Right atrium auricular region (tissue), 2 donors: ENCODE measurements at places on chromosomes 12 and 14. TPM values are rescaled to one million over a fixed set of nuclear protein-coding genes. Genes with fewer than 3 reads are reported as not detected.

PRICKLE1 gene
- 7.6 TPM for total RNA-seq

ABHD4 gene
- 25.4 TPM for total RNA-seq

GALNT9 gene
- 4.0 TPM for total RNA-seq

DNA sequence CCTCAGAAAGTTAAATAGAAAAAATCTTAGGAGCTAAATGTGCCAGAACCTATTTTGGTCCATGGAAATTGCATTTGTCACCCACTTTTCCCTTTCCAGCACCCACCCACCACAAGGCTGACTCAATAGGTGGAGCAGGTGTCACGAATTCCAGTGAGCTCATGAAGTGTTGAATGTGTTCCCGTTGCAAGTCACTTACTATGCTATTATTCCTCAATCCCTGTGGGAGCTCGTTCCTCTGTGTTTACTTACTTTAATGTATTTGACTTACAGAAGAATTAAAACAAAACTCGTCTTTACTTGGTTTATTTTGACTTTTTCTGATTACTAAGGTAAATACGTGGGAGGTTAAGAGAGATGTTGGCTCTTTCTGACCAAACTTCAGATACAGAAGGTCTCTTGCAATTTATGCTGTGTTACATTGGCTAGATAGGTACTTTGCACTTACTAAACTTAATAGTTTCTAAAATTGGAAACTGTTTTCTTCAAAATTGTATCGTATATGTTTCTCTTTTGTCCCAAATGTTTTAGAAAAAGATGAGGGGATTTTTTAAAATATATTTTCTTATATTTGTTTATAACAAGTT is 269.4 kb upstream of the NOVA1 start:
- H3K27ac ChIP-seq: no peak overlapping the region
- H3K4me1 ChIP-seq: no peaks in the 10 kb centered on the region
- no peaks in the 10 kb centered on the region for H3K36me3 ChIP-seq
- no peaks in the 10 kb centered on the region for H3K27me3 ChIP-seq

DNA sequence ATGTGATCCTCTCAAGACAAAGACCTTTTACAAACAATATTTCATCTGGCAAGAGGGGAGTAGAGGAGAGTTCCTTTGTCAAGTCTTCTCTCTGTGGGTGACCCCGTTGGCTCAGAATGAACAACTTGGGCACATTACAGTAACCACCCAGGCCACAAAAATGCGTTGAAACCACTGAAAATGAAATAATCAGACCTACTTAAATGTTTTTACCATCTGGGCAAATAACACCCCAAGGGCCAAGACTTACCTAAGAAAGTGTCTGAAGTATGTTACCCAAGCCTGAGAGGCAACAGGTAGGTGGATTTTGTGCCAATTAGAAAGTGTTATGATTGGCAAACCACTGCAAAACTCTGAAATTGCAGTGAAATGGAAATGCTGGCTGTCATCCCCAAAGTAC is 1.3 kb downstream of the TC2N start:
- H3K36me3 ChIP-seq: peaks cover 30% of the 10 kb centered on the region
- DNase-seq: no peak
- no peak overlapping the region for H3K4me3 ChIP-seq
- H3K27ac ChIP-seq: no peak overlapping the region

- no peak overlapping the region for H3K4me3 ChIP-seq
- H3K27me3 ChIP-seq: no peaks in the 10 kb centered on the region
- DNase-seq: no peak
- H3K36me3 ChIP-seq: no peaks in the 10 kb centered on the region
These were observed 11.7 kb upstream of the PRB4 start for GRCh38 chr12:11321980-11322379.

DNA sequence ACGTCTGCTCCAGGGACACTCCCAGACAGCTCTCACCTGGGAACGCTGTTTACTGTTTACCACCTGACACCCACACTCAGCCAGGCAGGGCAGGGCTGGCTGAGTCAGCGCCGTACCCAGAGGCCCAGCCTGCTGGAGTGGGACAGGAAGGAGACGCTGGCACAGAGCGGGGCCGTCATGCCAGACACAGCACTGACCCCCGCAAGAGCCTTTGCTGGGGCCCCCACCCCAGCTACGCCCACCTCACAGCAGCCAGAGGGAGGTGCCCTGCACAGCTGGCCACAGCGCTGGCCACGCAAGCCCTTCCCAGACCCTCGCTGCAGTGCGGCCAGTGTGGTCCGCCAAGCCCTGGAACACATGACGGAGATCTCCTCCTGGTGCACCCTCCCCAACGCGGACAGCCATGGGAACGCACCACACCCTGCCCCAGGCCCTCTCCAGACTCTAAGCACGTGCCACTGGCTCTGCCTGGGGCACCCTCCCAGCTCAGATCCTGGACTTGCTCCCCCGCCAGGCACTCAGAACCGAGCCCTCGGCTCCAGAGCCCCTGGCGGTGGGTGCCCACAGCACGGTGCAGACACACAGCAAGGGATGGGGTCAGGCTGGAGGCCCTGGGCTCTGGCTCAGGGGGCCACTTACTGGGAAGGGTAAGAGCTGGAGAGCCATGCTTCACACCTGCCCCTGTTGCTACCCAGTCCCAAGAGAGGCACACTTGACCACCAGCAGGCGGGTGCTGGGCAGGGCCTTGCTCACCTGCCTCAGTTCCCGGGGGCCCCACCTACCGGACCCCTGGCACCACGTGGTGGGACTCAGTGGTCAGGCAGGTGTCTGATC is 5.7 kb downstream of the AHNAK2 start:
- H3K27ac ChIP-seq: peak overlapping the region; percentile 72
- peaks cover 97% of the 10 kb centered on the region for H3K4me1 ChIP-seq
- DNase-seq: no peak
- no peaks in the 10 kb centered on the region for H3K27me3 ChIP-seq
- no peaks in the 10 kb centered on the region for H3K36me3 ChIP-seq

GRCh38 chr12:53211476-53212381 is 4.7 kb upstream of the ITGB7 start:
- H3K27ac ChIP-seq: no peak overlapping the region
- no peak for DNase-seq
- H3K27me3 ChIP-seq: no peaks in the 10 kb centered on the region
